Non-pigmented ciliary epithelial cell (primary cell): ENCODE measurements at places on chromosomes 11 and 22.

GRCh38 chr11:43631732-43632131 lies 48.8 kb upstream of the HSD17B12 start:
- DNase-seq = no peak

DNA sequence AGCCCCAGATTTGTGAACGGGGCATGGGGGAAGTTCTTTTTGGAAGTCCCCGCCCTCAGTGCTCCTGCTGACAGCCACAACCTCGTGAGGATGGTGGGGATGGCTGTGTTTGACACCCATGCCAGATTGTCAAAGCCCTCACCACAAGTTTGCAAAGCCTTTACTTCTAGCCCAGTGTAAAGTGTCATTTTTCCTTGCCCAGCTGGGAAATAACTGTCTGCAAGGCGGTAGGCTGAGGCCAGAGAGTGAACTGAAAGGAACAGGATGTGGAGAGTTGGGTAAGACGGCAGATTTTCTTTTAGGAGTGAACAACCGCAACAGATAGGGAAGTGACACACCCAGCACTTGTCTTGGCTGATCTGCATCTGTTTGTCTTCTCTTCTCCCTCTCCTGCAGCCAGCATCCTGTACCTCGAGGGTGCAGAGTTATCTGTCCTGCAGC lies 13.6 kb downstream of the IL17RA start:
- DNase-seq = no peak

GRCh38 chr11:9094420-9094819 lies 3.0 kb upstream of the SCUBE2 start:
- no peak for DNase-seq

DNA sequence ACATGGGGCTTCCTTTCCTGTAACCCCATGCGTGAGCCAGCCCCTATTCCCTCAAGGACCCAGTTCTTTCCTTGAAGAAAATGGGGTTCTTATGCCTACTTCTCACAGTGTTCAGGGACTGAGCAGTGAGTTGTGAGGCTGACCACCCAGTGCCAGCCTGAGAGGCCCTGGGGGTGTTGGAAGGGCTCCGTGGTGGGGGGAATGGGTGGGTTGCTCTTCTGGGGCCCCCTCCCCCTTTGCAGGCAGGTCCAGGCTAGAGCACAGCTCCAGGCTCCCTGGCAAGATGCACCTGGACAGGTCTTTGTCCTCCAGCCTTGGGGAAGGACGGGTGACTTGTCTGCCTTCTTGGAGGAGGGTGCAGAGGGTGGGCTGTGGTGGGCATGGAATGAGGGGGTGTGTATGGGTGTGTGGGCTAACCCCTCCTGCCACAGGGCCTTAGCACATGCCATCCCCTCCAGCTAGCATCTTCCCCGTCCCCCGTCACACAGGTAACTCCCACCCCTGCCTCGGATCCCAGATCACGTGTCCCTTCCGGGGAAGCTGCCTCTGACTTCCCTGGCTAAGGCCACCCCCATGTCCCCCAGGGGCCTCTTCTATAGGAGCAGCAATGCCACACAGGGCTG lies 64.6 kb downstream of the MYEOV start:
- DNase-seq = no peak

DNA sequence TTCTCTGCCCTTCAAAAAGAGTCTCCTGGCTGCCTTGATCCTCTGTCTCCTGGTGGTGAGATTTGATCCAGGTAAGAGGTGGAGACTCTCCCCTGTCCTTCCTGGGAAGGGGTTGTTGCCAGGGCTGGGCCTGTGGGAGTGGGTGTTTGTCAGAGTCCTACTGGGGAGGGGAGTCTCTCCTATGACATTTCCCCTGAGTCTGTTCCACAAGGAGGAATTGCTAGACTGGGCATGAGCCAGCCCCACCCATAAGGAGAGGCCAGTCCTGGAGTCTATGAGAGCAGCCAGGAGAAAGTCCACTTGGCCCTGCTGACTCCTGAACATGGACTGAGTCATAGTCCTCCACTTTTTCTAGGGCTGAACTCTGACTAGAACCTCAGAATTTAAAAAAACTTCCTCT lies 7.4 kb downstream of the PEX26 start:
- DNase-seq = no peak
